ENCODE measurements at places on chromosomes 16 and 17.

- no peak for DNase-seq
These were observed 5.4 kb downstream of the SLC12A3 start for GRCh38 chr16:56870276-56870888.

GRCh38 chr16:87230571-87230970 lies 86.6 kb downstream of the C16orf95 start:
- no peak for DNase-seq

DNA sequence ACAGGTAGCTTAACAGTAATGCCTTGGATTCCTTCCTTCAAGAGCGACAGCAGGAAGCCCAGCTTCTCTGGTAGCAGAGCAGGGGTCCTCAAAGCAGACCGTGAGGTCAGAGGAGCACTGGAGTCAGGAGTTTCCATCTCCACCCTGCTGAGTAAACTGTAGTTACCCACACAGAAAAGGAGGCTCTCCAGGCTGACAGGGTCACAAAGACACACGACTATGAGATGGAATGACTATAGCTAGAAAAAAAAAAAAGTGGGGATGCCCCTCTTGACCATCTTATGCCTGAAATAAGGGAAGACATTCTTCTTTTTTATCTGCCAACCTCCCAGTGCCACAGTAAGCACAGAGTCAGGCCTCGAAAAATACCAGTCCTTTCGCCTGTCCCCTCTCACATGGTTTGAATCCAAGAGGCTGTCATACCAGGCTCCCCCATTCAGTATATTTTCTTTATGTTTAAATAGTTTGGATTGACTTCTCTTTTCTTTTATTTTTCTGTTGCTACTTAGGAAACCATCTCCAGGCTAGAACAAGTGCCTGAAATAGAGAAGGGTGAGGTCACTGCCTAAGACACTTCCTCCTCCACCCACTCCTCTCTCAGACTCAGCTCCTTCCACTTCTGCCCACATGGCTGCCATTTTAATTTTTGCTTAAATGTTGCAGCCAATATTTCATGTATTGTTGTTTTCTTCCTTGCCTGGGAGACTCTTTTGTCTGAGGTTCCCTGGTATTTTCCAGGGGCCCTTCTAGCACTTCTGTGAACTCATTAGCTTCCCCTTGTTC lies 707.4 kb downstream of the MAF start:
- no peak for DNase-seq

DNA sequence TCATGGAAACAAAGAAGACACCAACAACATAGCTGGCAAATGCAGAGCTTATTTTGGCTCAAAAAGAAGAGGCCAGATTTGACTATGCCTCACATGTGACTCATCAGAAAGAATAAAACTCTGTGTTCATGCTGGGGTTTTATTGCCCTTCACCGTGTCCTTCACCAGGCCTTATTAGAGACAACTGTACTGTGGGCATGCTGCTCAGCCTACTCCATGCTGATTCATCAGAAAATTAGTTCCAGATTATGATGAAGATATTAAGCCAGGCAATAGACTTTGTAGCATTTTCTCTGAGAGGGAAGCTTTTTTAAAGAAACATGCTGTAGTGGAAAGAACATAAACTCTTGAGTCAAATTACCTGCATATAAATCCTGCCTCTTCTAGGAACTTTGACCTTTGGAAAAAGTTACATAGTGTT lies 89.8 kb downstream of the CYB561 start:
- DNase-seq, result no peak

DNA sequence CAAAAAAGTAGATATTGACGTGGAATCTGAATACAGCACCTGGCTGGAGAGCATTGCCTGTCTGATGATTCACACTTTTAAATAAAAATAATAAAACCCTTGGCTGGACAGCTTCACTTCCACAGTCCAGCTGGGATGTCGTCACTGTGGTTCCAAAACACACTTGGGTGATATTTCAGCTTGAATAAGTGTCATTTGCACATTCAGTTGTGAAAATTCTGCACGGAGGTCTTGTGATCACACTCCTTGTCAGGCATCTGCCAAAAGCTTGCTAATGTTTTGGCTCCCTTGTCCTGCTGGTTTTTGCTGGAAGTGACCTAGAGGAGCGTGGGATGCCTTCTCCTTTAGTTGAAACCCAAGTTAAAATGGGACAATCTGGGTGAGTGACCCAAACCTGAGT lies 60.7 kb downstream of the PCTP start:
- DNase-seq, result no peak

- no peak for DNase-seq
These were observed 2.1 kb downstream of the HES7 start for GRCh38 chr17:8121681-8122421.

- DNase-seq, result no peak
These were observed 138.1 kb downstream of the ASIC2 start for GRCh38 chr17:33154869-33155455.

DNA sequence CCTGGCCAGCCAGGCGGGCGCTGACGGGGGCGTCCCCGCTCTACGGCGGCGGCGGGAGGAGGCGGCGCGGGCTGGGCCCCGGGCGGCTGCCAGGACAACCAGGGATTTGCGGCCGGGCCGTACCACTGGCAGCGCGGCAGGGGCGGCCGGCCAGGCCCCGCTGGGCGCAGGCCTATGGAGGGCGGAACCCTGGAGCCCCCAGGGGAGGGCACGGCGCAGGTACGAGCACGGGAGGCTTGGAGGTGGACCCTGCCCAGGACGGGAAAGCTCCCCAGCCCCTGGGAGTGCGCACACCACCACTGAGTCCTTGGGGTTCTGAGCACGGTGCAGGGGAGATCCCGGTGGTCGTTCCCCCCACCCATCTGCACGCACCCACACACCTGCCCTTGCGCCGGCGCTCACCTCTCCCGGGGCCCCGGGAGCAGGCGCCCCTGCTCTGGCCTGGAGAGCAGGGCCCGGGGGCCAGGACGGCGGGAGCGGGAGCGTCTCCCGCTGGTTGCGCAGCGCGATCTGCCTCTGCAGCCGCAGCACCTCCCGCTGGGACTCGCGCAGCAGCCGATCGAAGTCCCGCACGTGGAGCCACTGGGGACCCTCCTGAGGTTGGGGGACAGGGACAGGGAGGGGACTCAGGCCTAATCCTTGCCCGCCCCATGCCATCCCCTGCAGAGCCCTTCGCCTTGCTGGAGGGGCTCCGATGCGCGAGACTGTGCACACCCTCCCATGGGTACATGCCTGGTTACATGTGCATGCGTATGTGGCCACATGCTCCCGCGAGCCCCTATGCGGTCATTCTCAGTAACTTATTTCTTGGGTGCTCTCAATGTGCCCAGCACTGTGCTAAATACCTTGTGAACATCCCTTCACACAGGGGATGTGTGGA lies 3.9 kb downstream of the TSPOAP1 start:
- no peak for DNase-seq

GRCh38 chr17:46738544-46738943 lies 79.9 kb downstream of the WNT3 start:
- DNase-seq, result no peak

GRCh38 chr17:58195518-58196123 lies 3.1 kb downstream of the EPX start:
- no peak for DNase-seq

- DNase-seq, result peak; percentile 51
These were observed 178.7 kb downstream of the SEC14L1 start for GRCh38 chr17:77319211-77320043.

- no peak for DNase-seq
These were observed 238.1 kb downstream of the MRTFB start for GRCh38 chr16:14309001-14309886.

GRCh38 chr17:70011750-70012149 lies 63.3 kb upstream of the KCNJ16 start:
- DNase-seq, result no peak

GRCh38 chr16:30025574-30025973 lies 2.6 kb downstream of the C16orf92 start:
- DNase-seq, result no peak

DNA sequence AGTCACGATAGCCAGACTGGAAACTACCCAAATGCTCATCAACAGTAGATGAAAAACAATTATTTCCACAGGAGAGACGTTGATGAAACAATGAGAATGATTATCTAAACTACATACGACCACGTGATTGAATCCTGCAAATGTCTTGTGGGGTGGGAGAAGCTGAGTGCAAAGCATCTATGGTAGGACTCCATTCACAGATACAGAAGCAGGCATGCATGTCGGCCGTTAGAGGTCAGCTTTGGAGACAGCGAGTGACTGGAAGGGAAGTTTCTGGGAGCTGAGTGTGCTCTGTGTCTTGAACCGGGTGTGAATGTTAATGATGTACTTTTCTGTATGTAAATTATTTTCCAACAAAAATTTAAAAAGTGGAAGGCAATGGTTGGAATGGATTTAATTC lies 71.5 kb upstream of the DNAJA2 start:
- DNase-seq, result no peak

DNA sequence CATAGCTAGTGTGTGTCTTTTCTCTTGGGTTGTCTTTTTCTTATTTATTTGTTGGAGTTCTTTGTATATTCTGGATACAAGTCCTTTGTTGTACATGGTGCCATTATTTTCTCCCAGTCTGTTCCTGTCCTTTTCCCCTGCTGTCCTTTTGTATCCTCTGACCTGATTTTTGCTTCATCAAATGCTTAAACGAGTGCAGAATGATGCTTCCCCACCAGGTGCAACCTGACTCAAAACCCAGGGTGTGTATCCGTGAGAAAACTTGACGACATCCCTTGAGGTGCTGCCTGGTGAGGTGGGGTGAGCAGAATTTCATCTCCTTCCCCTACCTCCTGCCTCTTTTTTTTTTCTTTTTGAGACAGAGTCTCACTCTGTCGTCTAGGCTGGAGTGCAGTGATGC lies 88.6 kb downstream of the NTN1 start:
- no peak for DNase-seq

DNA sequence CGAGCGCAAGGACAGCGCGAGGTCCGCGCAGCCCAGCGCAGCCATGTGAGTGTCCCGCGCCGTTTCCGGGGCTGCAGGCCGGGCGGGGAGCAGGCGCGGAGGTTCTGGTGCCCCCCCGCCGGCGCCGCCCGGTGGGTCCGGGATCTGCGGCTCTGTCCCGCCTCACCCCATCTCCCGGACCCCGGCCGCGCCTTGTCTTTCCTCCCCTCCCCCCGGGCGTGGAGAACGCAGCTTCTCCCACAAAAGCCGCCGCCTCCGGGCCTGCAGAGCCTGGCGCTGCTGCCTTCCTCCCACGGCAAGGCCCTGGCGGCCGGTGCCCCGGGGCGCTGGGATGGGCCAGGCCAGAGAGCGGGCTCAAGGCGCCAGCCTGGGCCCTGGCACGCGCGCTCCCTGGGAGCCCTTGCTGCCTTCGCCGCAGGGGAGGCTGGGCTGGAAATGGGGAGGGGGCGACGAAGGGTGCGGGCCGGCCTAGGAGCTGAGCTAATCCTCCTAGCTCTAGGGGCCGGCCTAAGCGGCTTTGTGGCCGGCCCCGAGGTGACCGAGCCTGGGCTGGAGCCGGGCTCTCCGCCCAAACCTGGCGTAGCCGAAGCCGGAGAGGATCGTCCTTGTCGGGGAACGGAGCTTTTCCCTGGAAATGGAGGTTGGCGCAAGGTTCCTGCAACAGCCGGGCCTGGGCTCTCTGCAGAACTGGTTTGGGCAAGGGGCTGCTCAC lies 397 bp downstream of the RIPOR1 start:
- DNase-seq, result no peak

- no peak for DNase-seq
These were observed 319.4 kb upstream of the SALL1 start for GRCh38 chr16:51470492-51470891.

- no peak for DNase-seq
These were observed 98.5 kb downstream of the MRM3 start for GRCh38 chr17:880443-881269.

DNA sequence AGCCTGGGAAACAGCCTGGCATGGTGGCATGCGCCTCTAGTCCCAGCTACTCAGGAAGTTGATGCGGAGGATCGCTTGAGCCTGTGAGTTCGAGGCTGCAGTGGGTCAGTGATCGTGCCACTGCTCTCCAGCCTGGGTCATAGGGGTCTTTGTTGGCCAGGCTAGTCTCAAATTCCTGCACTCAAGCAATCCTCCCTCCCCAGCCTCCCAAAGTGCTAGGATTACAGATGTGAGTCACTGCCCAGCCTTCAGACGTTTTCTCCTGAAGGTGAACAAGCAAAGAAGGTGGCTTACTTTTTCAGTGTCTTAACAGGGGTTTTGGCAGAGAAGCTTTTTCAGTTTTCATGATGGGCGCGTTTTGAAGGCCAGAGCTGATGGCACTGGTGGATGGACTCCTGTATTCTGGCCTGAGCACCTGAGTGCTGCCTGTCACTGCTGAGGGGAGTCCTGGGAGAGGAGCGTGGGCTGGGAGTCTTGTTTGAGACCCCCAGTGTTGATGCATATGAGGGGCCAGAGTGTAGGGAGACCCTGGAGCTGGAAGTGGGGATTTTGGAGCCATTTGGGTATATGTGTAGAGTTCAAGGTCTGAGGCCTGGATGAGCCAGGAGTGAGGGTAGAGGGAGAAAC lies 41.4 kb downstream of the FOXK2 start:
- no peak for DNase-seq

GRCh38 chr16:58187665-58188421 lies 10.1 kb downstream of the CSNK2A2 start:
- no peak for DNase-seq

- no peak for DNase-seq
These were observed 160.0 kb downstream of the TMEM132E start for GRCh38 chr17:34739386-34739785.

DNA sequence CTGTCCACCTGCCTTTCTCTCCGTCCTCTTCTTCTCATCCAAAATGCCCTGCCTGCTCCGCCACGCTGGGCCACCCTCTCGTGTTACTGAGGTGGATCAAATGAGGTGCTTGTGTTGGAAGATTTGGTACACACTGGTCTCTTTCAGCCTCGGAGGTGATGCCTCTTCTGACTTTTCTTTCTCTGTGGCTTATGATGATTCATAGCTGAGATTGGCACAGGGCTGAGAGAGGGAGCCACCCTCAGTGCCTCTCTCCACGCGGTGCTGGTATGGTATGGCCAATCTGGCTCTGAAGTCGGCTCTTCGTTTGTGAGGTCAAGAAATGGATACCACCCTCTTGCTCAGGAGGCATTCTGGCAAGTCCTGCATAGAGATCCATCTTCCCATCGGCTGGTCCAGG lies 82.4 kb downstream of the PLCG2 start:
- no peak for DNase-seq

GRCh38 chr17:49443862-49444261 lies 29.2 kb upstream of the PHB1 start:
- no peak for DNase-seq

GRCh38 chr16:56423584-56424403 lies 1.6 kb downstream of the AMFR start:
- no peak for DNase-seq

GRCh38 chr17:46020023-46020761 lies 21.1 kb downstream of the STH start:
- DNase-seq, result peak; percentile 22

GRCh38 chr16:54847609-54848008 lies 83.1 kb upstream of the IRX5 start:
- DNase-seq, result no peak

GRCh38 chr17:46151762-46152161 lies 41.5 kb downstream of the KANSL1 start:
- no peak for DNase-seq

DNA sequence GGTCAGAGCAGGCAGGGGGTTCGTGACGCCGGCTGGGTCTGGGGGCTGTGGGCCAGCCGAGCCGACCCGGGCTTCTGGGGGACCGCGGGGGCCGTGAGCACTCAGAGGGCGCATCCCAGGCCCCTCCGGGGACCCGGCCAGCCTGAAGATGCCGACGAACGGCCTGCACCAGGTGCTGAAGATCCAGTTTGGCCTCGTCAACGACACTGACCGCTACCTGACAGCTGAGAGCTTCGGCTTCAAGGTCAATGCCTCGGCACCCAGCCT lies 140 bp downstream of the FSCN2 start:
- DNase-seq, result no peak

Data from stimulated activated CD4-positive, alpha-beta T cell treated with anti-CD3 and anti-CD28 coated beads, Interleukin-12 subunit alpha, Interleukin-12 subunit beta, amount 100 ng/mL, for 24 hours (primary cell).